ENCODE measurements at places on chromosomes 2 and 18. TPM values are rescaled to one million over a fixed set of nuclear protein-coding genes. Genes with fewer than 3 reads are reported as not detected.

- no peak for DNase-seq
Observed at GRCh38 chr2:73004889-73005596, 66.5 kb downstream of the SFXN5 start.

Gene IL37
- polyA plus RNA-seq = not detected

DNA sequence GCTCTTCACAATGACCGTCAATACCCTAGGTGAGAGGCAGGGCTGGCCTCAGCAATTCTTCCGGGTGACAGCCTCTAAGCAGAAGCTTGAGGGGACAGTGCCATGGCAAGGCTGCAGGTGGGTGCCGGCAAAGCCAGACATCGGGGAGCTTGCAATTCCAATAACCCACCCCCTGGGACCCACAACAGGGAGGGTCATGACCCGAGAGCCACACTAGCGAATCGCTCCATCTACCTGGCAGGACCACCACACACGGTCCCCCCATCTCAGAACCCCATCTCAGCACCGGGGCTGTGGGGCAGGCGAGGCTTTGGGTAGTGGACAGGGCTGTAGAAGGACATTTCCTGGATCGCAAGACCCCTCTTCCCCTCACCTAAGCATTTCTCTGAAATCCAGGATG lies 177.2 kb downstream of the ACKR3 start:
- DNase-seq = no peak

- DNase-seq = no peak
Observed at GRCh38 chr2:10465910-10466309, 17.8 kb upstream of the ODC1 start.

- DNase-seq = no peak
Observed at GRCh38 chr18:31273812-31274527, 44.0 kb upstream of the DSG1 start.

DNA sequence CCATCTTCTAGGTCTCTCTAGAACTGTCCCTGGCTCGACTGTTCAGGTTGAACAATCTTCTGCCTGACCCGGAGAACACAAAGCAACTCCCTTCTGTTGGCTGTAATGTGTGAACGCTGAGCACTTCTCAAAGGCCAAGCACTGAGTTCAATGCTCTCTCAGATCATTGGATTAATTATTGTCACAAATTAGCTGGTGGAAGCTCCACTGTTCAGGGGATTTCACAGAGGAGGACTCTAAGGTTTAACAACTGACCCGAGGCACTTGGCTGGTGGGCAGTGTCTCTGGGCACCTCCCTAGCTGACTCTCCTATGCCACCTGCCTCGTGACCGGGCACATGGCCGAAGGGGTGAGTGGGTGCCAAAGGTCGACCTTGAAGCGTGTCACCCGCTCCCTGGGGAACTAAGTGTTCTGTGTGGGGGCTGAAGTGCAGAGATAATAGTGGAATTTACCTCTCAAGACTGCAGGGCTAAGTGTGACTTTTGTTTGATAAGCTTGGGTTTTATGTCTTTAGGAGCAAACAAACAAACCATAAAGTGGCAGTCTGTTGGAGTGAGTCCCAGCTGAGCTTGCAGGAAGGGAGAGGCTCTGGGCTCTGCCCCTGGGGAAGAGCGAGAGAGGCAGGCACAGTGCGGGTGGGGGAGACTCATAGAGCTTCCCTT lies 64.8 kb downstream of the BCL2L11 start:
- no peak for DNase-seq

GRCh38 chr2:85524336-85524908 lies 14.5 kb upstream of the MAT2A start:
- no peak for DNase-seq

DNA sequence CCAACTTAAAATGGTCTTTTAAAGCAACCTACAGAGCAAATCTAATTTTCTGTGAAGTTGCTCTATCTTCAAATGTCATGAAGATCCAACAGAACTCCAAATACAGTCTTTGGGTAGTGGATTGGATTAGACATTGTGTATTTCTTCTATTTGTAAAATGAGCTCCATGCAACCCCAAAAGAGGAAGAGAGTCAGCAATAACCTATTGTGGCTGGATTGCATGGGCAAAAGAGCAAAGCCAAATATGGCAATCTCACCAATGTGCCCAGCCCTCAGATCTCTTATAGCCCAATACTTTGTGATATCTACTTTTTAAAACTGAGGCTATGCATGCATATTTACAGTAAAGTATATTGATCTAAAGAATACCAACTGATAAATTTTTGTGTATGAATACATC lies 146.3 kb downstream of the TXNL1 start:
- DNase-seq = no peak

GRCh38 chr18:79912994-79913831 lies 38.2 kb downstream of the SLC66A2 start:
- no peak for DNase-seq

- no peak for DNase-seq
Observed at GRCh38 chr2:53356291-53356905, 411.2 kb upstream of the CHAC2 start.

GRCh38 chr2:170711774-170712652 lies 3.1 kb upstream of the SP5 start:
- no peak for DNase-seq
